ENCODE measurements at places on chromosomes 13 and 19. TPM values are rescaled to one million over a fixed set of nuclear protein-coding genes. Genes with fewer than 3 reads are reported as not detected.

The SYT5 gene
- total RNA-seq = not detected

The ZNF229 gene
- total RNA-seq = 5.4 TPM

The CD70 gene
- total RNA-seq = not detected

- no peaks in the 10 kb centered on the region for H3K4me1 ChIP-seq
- no peak overlapping the region for H3K4me3 ChIP-seq
- H3K27ac ChIP-seq = no peak overlapping the region
- H3K27me3 ChIP-seq = no peaks in the 10 kb centered on the region
- H3K36me3 ChIP-seq = no peaks in the 10 kb centered on the region
- DNase-seq = no peak
Measured at GRCh38 chr13:73235385-73235784, 176.6 kb downstream of the KLF5 start.

DNA sequence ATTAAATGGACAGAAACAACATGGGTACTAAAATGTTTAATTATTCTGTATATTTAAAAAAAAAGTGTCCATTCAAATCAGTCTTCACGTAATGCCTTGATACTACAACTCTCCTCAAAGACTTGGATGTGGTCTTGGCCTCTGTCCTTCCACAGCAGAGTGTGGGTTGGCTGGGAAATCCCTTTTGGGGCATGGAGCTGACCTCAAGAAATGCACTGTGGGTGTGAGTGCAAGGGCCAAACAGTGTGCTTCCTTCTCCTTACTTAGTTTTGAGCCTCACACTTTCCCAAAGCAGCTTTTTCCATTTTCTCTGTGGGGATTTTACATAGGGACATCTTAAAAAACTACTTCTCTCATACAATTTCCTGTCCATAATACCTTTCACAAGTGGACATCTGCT, 607.4 kb downstream of the EFNB2 start:
- H3K4me1 ChIP-seq = no peaks in the 10 kb centered on the region
- no peaks in the 10 kb centered on the region for H3K27me3 ChIP-seq
- no peaks in the 10 kb centered on the region for H3K36me3 ChIP-seq
- no peak overlapping the region for H3K27ac ChIP-seq
- no peak for DNase-seq

- no peak overlapping the region for H3K4me3 ChIP-seq
- no peaks in the 10 kb centered on the region for H3K4me1 ChIP-seq
- no peak overlapping the region for H3K27ac ChIP-seq
- DNase-seq = no peak
Measured at GRCh38 chr13:58598241-58598640, 966.7 kb downstream of the PCDH17 start.

- no peaks in the 10 kb centered on the region for H3K4me1 ChIP-seq
- H3K4me3 ChIP-seq = no peak overlapping the region
- H3K27ac ChIP-seq = no peak overlapping the region
- H3K27me3 ChIP-seq = no peaks in the 10 kb centered on the region
Measured at GRCh38 chr19:10299545-10300458, 9.8 kb downstream of the ZGLP1 start.

DNA sequence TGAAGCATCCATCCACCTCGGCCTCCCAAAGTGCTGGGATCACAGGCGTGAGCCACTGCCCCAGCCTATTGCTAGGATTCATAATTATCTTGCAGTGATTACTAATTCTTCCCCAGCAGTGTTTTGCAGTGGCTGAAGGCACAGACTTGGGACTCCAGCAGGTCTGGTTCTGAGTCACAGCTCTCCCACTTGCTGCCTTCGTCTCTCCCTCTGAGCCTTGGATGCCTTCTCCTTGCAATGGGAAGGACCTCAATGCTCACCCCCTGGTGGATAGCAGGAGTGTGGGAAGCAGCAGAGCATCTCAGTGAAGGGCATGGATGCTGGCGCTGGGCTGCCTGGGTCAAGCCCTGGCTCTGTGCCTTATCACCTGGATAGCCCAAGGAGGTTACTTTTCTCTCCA, 37.6 kb upstream of the SHKBP1 start:
- no peak overlapping the region for H3K4me3 ChIP-seq
- H3K4me1 ChIP-seq = no peaks in the 10 kb centered on the region
- no peaks in the 10 kb centered on the region for H3K27me3 ChIP-seq
- H3K36me3 ChIP-seq = no peaks in the 10 kb centered on the region
- no peak for DNase-seq
- H3K27ac ChIP-seq = no peak overlapping the region

DNA sequence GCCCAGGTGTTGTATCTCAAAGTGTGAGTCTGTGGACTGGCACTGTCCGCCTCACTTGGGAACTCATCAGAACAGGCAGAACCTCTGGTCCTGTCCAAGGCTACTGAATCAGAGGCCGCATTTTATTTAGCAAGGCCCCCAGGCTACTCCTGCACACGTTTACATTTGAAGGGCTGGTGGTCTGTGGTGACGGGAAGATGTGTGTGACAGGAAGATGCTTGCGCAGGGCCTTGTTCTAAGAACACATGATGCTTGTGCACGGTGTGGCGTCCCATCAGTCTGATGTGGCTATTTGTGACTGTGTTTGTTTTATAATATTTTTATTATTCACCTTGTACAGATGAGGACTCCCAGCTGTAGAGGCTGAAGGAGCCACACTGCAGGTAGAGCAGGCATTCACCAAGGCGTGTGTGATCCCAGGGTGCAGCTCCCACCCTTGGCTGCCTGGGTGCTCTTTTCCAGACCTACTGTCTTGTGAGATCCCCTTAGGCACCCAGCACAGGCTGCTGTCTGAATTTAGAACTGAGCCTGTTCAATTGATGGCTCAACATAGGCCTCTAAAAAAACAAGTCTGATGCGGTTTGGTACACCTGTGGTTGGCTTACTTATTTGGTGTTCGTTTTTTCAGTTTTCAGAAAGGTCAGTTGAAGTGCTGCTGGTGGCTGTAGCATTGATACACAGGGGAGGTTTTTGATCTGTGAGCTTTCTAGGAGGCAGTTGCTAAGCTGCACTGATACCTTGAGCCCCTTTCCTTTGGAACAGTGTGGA, 3.1 kb downstream of the SLC25A15 start:
- no peak for DNase-seq
- peaks cover 1% of the 10 kb centered on the region for H3K36me3 ChIP-seq
- no peaks in the 10 kb centered on the region for H3K27me3 ChIP-seq
- no peak overlapping the region for H3K4me3 ChIP-seq
